ENCODE measurements at places on chromosomes 16 and 17.

GRCh38 chr17:22300177-22300576 is 607.9 kb downstream of the KCNJ18 start:
- no peak for DNase-seq

- no peak for DNase-seq
These were observed 46.6 kb upstream of the LYRM9 start for GRCh38 chr17:27939474-27940465.

DNA sequence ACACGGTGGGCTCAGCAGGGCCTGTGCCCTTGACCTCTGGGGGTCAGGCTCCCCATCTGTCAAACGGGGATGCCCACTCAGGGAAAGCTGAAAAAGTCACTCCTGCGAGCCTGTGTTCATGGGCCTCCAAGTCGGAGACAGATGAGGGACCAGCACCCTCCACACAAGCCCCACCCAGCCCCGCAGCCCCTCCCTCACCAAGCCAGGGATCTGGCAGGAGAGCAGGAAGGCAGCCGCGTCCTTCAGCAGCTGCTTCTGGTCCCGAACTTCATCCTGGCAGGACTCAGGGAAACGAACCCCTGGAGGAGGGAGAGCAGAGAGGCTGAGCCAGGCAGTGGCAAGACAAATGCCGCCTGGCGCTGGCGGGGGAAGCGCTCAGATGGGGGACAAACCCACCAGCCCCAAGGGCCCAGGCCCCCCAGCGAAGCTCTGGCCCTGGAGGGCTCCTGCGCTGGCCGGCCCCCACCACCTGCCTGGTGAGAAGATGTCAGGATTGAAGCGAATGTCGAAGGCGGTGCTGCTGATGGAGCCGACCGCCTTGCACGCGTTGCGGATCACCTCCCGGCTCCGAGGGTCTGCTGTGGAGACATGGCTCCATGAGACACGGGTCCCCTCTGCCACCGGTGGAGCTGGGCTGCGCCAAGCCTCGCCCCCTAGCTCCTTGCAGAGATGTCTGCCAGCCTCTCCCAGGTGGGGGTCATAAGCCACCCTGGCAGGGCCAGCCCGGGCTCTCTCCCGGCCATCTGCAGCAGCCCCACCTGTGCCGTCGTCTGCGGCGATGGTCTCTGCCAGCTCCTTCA is 15.4 kb downstream of the CLUH start:
- DNase-seq: no peak

DNA sequence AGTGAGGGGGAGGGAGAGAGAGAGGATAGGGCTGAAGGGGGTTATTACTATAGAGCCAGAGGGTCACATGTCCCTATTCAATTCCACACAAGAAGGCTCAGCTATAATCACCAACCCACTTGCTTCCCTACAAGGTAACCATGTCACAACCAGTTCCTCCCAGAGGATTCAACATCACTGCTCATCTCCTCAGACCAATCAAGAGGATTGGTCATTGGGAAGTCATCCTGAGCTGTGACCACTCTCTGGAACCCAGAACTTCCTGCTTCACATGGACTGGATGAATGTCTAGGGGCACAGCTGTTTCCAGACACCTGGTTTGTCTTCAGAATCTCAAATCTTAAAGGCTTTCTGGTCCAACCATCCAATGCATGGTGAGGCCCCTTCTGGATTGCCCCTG is 154.9 kb upstream of the SDK2 start:
- DNase-seq: no peak

DNA sequence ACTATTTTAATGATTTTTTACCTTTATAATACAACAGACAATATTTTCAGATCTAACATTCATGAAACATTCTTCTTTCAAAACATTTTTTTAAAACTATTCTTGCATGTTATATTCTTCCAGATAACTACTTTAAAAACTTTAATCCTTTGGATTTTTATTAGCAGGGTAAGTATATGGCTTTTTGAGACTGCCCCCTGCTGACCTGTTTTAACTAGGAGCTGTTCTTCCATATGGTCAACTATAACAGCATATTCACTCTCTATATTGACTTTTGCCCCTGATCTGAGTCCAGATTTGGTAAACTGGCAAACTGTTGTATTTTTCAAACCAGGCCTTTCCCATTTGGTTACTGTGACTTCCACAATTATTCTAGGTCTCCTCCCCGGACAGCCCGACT is 16.5 kb downstream of the ZNF18 start:
- DNase-seq: no peak

GRCh38 chr17:4545217-4545951 is 9.8 kb downstream of the MYBBP1A start:
- peak; percentile 4 for DNase-seq

DNA sequence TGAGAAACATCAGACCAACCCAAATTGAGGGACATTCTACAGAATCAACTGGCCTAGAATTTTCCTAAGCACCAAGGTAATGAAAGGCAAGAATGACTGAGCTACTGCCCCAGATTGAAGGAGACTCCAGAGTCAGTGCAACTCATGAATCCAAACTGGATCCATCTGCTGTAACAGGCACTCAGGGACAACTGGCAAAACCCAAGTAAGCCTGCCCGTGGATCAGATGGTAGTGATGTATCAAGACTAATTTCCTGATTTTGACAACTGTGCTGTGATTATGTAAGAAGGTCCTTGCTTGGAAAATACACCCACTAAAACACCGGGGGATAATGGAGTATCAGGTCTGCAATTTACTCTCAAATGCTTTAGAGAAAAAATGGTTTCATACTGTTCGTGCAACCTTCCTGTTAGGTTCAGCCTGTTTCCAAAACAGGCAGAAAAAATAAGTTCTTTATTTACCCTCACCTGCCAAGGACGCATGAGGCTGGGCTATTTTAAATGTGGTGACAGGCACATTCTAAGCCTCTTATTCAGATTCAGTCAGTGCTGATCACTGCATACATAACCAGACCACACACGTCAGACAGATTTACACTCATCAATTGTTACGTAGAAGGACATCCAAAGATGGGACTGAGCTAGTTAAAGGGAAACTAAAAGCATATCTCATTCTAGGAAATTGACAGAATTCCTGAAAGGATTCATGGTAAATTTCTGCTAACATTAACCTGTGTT is 7.0 kb downstream of the MBTPS1 start:
- no peak for DNase-seq
